ENCODE measurements at places on chromosomes 6 and 20. TPM values are rescaled to one million over a fixed set of nuclear protein-coding genes. Genes with fewer than 3 reads are reported as not detected.
A peak's percentile ranks its signal among the peaks of the same experiment; 100 is the strongest.

GPR6 gene
- not detected for total RNA-seq

GNAS-AS1 gene
- total RNA-seq = 0.58 TPM

DNA sequence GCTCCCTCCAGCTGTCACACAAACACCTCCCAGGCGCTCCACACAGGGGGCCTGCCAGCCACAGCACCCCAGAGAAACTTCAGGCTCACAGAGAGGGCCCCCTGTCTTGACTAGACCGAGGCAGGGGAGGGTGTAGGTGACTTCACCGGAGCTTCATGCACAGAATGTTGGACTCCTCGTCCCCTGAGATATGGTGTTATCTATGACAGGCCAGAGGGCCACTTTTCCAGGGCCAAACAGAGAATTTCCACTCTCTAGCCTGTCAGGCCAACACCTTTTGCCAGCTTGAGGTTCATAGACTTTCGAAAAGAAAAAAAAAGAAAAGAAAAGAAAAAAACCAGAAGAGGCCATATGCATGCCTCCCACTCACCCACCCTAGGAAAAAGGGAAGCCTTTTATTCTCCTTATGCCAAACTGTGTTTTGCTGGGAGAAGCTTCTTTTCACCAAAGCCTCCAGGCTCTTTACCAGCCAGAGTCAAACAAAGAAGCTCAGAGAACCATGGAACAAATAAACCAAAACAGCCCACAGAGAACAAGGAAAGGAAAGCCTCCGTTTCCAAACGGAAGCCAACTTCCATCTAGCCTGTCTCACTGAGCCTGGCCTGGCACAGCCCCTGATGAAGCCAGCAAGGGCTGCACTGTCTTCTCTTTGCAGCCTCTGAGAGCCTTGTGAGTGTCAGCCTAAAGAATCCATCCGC is 313.2 kb upstream of the JARID2 start:
- no peak overlapping the region for H3K4me3 ChIP-seq
- H3K4me1 ChIP-seq = no peaks in the 10 kb centered on the region
- no peaks in the 10 kb centered on the region for H3K36me3 ChIP-seq
- no peak overlapping the region for H3K27ac ChIP-seq
- DNase-seq = no peak

GRCh38 chr6:33768644-33769120 is 20.2 kb downstream of the LEMD2 start:
- H3K27me3 ChIP-seq = no peaks in the 10 kb centered on the region
- peaks cover 43% of the 10 kb centered on the region for H3K4me1 ChIP-seq
- H3K27ac ChIP-seq = peak overlapping the region; percentile 4
- no peaks in the 10 kb centered on the region for H3K36me3 ChIP-seq

DNA sequence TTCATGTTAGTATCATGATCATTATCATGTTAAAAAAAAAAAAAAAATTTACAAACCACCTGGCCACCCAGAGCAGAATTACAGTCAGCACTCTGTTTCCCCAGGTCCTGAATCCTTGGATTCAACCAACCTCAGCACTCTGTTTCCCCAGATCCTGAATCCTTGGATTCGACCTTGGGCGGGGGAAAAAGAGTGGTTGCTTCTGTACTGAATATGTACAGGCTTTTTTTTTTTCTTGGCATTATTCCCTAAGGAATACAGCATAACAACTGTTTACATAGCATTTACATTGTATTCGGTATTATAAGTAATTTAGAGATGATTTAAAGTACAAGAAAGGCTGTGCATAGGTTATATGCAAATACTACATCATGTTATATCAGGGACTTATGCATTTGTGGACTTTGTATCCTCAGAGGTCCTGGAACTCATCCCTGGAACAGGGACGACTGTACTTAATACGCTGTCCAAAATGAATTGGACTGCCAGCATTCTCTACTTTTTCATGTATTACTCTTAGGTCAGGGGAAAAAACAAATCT is 31.2 kb downstream of the GCNT2 start:
- H3K4me1 ChIP-seq = peaks cover 25% of the 10 kb centered on the region
- no peak for DNase-seq
- H3K27ac ChIP-seq = no peak overlapping the region

- no peak overlapping the region for H3K4me3 ChIP-seq
- peak; percentile 65 for DNase-seq
- H3K4me1 ChIP-seq = peaks cover 12% of the 10 kb centered on the region
- no peaks in the 10 kb centered on the region for H3K27me3 ChIP-seq
- no peak overlapping the region for H3K27ac ChIP-seq
Measured at GRCh38 chr6:11120271-11121005, 8.9 kb upstream of the ERVFRD-1 start.

- no peak for DNase-seq
- no peaks in the 10 kb centered on the region for H3K4me1 ChIP-seq
- H3K4me3 ChIP-seq = no peak overlapping the region
- H3K27ac ChIP-seq = no peak overlapping the region
- H3K36me3 ChIP-seq = no peaks in the 10 kb centered on the region
Measured at GRCh38 chr20:53967527-53967926, 102.9 kb downstream of the BCAS1 start.

- no peak overlapping the region for H3K27ac ChIP-seq
- DNase-seq = no peak
- no peak overlapping the region for H3K4me3 ChIP-seq
- H3K27me3 ChIP-seq = no peaks in the 10 kb centered on the region
Measured at GRCh38 chr6:33445119-33445603, 9.2 kb upstream of the ZBTB9 start.

Measured in endothelial cell of umbilical vein (primary cell).